ENCODE measurements at places on chromosomes 11 and 22.

DNA sequence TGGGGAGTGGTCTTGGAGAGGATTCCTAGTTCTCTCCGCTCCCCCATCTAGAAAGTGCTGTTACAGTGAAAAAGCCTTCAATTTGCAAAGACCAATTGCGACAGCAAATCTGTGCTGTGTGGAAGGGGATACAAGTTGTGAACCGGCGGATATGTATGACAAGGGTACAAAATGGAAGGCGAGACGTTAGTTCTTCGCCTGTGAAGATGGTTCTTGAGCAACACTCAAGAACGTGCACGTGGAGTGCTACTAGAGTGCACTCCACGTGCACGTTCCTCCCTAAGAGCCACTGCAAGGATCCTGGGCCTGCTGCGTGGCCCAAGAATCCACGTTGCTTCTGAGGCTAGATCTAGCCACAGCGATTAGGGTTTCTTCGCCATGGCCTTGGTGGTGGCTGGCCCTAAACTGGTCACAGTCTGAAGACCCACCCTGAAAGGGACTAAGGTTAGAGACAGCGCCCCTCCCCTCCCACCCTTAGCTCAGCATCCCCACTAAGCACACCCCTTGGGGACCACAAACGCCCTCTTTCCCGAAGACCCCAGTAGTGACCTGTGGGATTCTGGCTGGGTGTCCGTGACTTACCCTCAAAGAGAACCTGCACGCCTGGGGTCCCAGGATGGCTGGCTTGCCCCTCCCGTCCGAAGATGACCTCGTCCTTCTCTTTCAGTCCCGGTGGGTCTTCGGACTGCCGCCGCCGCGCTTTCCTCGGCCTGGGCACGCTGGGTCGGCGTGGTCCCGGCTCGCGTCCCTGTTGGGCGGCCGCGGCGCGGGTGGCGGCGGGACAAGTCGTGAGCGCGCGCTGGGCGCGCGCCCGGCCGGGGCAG is 519 bp upstream of the PDE3B start:
- peak; percentile 27 for DNase-seq

DNA sequence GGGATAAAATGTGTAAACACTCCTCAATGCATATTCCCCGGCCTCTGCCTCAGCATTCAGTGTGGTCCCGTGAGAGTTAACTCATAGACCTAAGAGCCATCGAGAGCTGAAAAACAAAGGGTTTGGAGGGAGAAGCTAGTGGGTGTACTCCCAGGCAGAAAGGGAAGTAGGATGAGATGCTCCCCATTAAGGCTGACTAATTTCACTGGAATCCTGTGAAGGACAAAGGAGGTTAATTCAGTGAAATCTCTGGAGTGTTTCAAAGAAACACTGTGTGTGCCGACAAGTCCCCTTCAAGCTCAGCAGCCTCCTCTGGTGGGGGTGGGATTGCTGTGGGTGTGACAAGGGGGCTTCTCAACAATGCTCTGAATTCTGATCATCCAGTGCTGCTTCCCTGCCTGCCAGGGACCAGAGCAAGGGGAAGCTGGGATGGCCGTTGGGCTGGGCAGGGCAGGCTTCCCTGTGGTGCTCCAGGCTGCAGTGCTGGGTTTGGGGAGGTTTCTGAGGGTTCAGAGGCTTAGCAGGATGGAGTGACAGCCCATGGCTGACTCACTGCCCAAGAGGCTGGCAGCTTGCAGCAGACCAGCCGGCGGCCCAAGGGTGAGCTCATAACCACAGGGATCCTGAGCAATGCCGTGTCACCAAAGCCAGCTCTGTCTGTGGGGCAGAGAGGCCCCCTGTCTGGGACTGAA is 61.4 kb upstream of the BMAL1 start:
- peak; percentile 10 for DNase-seq

- DNase-seq, result no peak
These were observed 2.4 kb upstream of the LRRC75B start for GRCh38 chr22:24595228-24595627.

- no peak for DNase-seq
These were observed 263.4 kb upstream of the DDI1 start for GRCh38 chr11:103773059-103773458.

DNA sequence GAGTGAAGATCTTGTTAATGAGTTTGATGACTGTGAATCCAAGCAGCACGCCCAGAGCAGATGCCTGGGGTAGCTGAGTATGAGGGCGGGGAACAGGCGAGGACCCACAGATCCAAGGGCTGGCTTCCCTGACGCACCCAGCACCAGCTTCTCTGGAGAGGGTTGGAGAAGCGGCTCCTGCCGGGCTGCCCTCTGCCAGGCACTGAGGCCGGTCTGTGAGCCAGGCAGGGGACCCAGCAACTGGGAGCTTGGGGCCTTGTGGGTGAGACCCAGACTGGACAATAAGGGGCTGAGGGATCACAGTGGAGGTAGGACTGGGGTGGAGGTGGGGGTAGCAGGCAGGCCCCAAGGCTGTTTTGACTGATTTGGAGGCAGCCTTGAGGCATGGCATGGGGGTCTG is 8.6 kb upstream of the SYT12 start:
- DNase-seq, result no peak

DNA sequence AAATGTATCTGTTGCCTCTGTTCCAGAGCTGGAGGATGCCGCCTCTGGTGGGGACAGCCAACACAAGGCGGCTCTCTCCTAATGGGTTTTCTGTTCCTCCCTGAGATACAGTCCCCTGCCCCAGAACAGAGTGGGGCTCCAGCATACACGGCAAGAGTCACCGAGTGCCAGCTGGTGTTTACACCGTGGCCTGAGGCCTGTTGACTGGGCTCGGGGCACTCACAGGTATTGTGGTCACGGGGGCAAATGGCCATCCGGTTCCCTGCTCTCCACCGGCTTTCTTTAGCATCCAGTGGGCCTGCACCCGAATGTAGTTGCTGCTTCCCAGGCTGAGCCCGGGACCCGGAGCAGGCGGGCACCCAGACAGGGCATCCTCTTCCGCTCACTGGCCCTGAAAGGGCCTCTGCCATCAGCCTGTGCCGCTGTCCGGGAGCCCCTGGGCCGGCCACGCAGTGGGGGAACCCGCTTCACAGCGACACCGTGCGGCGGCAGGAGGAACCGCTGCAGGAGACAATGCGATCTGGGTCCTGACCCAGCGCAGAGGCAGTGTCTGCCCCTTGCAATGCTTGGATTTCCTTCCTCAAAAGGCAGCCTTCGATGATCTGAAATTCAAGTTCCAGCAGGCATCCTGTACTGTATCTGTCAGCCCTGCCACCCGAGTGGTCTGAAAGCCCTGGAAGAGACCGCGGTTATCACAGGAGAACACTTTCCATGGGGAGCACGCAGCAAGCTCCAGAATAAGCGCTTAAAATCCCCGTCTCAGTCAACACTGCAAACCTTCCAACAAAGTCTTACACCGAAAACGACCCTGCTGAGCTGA is 859 bp upstream of the KRTAP5-5 start:
- peak; percentile 71 for DNase-seq

DNA sequence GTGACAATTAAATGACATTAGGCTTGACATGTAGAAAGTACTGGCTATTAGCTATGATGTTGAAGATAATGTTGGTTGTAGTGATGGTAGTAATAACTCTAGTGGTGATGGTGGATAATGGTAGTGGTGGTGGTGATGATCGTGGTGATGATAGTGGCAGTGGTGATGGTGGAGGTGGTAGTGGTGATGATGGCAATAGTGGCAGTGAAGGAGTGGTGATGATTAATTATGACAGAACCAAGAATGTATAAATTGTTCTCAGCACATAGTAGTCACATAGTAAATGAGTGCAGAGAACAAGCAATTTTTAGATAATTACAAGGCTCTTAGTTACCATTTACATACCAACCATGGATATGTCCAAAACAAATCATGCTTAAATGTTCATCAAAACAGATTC is 5.3 kb upstream of the CD44 start:
- no peak for DNase-seq
